ENCODE measurements at places on chromosomes 1 and 21.

DNA sequence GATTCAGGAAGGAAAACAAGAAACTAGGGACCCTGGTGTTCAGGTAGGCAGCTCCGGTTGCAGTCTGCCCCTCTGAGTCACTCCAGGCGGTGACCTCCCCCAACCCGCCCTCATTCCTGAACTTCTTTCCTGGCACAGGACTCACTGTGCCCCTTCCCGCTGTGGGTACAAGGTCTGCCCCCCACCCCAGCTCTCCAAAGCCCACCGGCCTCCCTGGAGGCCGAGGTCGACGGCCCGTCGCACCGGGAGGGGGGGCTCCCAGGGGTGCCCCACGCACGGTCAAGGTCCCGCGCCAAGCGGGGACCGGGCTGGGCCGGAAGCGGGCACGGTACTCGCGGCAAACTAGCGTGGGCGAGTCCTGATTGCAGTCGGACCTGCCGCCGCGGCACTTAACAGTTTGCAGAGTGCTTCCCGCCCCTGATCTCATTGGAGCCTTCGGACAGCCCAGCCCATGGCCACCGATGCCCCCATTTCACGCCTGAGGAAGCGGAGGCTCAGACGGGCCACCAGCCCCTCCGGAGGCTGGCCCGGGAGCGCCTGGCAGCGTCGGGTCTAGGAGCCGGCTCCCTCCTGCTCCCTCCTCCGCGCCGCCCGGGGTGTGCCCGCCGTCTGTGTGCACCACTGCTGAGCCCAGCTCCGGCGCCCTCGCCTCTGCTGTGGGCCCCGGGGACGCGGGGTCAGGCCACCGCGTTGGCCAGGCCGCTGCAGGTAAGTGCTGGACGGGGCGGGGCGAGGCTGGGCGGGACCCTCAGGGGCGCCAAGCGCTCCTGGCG is at the start of gene GJB3:
TSS of gene GJB3 (plus strand) at position 144 of the 773 bp plus-strand sequence. CDS start 3,549 bp downstream, outside the sequence.
- DNase-seq: no peak

- DNase-seq: no peak
These were observed 27.7 kb upstream of the SLC5A9 start for GRCh38 chr1:48194801-48195200.

- no peak for DNase-seq
These were observed 22.7 kb downstream of the UTP25 start for GRCh38 chr1:209850342-209850979.

GRCh38 chr1:30809514-30810263 is 52.1 kb upstream of the LAPTM5 start:
- no peak for DNase-seq

DNA sequence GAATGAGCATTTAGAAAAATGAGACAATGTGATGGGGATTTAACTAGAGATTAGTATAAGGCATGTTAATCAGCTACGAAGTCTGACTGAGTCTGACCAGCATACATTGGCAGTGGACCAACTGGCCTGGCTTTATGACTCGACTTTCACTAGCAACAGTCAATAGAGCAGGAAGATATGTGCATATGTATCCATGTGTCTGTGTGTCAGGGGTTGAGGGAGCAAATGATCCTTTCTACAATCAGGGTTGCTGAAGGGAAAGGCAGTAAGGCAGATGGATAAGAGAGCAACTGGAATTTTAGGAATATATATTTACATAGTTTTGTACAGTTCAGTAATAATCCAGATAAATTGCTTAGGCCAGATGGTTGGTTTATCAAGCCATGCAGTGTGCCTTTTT is 645.6 kb downstream of the PLA2G4A start:
- DNase-seq: no peak

DNA sequence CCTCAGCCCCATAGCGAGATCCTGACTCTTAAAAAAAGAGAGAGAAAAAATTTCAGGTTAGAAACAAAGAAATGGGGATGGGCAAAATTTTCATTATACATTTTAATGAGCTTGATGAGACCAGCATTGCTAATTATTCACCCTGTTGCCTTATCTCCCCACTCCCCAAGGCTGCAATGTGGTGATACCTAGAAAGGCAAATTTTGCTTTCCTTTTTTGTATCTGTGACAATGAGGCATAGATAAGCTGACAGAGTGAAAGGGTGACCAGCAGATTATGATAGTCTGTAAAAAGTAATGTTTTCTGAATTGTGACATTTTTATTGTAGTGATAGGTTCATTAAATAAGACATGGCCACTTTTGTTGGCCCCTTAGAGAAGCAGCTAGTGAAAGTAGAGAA is 12.9 kb downstream of the SRRM1 start:
- DNase-seq: no peak

GRCh38 chr1:235941876-235942624 is 75.3 kb upstream of the LYST start:
- no peak for DNase-seq

DNA sequence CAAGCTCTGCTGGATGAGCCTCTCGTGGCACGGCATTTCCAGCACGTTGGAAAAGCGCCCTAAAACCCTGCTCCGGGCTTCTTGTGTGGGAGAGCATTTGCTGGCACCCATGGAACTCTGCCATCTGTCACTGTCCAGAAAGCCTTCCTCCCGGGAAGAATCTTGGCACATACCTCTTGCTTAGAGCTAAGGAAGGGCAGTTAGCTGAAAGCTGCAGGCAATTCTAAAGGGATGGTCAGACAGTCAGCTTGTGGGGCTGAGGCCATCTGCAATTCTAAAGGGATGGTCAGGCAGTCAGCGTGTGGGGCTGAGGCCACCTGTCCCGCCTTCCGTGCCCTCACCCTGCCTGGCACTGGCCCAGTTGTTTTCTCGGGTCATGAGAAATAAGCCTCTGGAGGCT is 139.0 kb upstream of the TMEM51 start:
- no peak for DNase-seq

- no peak for DNase-seq
These were observed 14.7 kb downstream of the BTBD19 start for GRCh38 chr1:44822981-44823451.

- no peak for DNase-seq
These were observed 24.2 kb downstream of the SPAG17 start for GRCh38 chr1:118160806-118161205.

Measured in stimulated activated CD4-positive, alpha-beta T cell treated with anti-CD3 and anti-CD28 coated beads, Interleukin-1b, Interleukin-23, amount 100 ng/mL, for 1 hour (primary cell).